ENCODE measurements at places on chromosomes 5 and 9.

- no peak for DNase-seq
Observed at GRCh38 chr5:366541-367357, 45.2 kb downstream of the AHRR start.

DNA sequence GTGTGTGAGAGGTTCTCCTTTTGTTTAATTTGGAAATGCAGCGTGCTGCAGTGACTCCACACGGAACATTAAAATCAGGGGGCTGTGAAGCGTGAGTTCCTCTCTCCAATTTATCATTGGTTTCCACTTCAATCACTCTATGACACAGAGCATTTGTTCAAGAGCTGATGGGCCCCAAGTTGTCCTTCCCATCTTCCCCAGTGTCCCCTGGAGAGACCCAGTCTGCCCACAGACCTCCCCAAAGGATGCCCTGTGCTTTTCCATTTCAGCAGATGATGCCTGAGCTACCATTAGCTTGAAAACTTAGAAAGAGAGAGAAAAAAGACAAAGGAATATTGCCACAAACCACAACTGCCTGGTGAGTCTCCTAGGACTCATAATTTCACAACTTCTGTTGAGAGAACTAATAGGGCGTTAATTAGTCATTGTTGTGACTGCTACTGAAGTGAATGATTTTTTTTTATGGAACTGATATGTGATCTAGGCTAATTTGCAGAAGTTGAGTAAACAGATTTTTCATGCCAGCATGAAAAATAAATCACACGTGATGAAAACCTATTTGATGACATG lies 772.7 kb downstream of the SEMA5A start:
- DNase-seq, result no peak

DNA sequence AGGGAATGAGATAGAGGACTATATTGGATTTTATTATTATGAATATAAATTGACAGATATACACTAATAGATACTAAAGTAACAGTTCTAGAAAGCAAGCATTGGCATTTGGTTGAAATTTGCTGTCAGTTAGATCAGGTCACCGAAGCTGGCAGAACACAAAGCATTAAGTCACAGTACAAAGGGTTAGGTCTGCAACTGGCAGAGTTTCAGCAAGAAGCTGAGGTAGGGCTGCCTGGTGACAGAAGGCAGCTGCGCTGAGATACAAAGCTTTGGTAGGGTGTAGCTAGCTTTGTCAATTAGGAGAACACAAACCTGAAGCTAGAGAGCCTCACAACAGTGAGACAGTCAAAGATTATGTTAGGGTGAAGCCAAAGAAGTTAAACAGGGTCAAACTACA lies 6.3 kb upstream of the CSNK1G3 start:
- DNase-seq, result no peak

GRCh38 chr9:73527521-73527920 lies 375.9 kb downstream of the ANXA1 start:
- no peak for DNase-seq

DNA sequence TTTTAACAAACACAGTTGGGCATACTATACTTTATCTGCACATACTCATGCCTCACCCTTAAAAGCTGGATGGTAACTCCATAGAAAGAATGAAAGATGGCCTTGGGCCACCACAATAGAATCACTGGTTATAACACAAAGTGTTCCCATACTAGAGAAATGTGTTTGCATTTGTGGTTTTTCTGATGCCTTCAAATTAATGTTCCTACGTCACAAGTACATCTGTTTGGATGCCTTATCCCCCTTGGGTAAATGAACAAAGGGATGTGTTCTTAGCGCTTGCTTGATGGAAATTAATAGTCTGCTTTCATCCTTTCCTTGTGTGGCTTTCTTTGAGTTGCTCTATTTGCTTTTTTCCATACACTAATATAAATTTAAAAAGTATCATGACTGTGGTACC lies 291.1 kb upstream of the PDE4D start:
- DNase-seq, result no peak

GRCh38 chr5:122773619-122774018 lies 1.3 kb upstream of the SNX2 start:
- no peak for DNase-seq

DNA sequence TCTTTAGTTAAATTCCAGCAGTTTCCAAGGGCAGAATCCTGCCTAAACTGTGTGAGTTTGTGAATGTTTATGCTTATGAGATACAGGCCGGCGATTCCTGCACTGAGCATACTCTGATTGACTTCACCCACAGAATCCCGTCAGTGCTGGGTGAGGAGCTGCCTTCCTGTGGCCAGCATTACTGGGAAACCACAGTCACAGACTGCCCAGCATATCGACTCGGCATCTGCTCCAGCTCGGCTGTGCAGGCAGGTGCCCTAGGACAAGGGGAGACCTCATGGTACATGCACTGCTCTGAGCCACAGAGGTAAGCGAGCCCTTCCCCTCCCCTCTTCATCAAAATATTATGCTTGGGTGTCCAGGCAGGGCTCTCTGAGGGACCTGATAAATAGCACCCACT lies 103.7 kb downstream of the CMYA5 start:
- no peak for DNase-seq

- no peak for DNase-seq
Observed at GRCh38 chr9:135615666-135616618, 23.4 kb downstream of the GLT6D1 start.

GRCh38 chr5:53032188-53032587 lies 43.0 kb downstream of the ITGA2 start:
- no peak for DNase-seq

All from GM12892 (cell line).